Osteoblast (primary cell): ENCODE measurements at places on chromosomes 1 and 21.

DNA sequence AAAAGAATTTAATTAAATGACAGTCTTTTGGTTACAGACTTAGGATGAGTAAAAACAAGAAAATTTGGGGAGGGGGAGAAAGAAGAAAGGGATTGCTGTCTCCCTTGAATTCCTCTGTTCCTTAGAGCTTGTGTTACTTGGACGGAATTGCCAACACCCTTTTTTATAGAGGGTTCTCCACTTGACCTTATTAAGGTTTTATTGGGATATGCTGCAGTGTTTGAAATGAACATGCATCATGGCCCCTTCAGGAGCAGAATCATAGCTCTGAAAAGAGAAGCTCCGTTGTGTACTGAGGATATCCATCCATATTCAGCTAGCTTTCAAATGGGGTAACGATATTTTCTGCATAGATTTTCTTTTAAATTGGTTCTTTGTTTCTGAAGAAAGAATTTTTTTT, 48.2 kb upstream of the DNASE2B start:
- DNase-seq: no peak

DNA sequence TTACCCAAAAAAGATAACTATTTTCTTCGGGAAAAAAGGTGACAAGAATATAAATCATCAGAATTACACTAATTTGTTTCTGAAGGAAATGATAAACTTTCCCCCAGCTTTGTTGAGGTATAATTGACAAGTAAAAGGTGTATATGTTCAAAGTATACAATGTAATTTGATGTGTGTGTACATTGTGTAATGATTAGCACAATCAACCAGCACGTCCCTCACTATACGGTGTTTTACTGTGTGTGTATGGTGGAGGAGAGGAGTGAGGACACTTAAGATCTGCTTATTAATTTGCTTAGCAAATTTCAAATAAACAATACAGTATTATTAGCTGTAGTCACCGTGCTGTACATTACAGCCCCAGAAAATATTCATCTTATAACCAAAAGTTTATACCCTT, 77.7 kb downstream of the CAMTA1 start:
- DNase-seq: no peak

DNA sequence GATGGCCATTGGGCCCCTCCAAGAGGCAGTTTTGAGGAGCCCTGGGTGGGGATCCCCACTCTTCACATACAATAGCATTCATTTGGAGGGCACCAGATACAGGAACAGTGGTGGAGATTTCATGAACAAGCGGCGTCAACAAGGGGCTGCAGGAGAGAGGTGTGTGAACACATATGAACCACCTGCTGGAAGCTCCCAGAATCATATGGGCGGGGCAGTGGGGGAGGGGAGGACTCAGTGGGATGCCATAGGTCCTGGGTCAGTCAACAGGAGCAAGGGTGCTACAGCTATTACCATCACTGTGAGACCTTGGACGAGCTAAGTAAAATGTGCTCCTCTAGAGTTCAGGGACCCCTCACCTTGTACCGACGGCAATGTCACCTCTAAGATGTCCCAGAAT, 100.4 kb upstream of the IRF2BP2 start:
- DNase-seq: no peak

DNA sequence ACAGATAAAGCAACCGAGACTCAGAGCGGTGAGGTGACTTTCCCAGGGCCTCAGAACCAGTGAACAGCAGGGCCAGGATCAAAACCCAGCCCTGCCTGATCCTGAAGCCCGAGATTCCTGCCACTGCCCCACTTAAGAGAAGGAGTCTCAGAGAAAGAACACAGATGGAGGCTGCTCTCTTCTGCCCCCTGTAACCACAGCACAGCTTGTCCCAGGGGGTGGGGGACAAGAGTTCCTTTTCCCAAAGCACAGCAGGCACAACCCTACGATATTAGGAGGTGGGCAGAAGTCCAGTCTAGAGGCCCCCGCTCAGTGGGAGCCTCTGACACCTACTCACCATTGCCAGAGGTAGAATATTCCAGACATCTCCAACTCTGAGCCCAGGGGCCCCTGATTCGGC, 24.0 kb upstream of the VWA5B1 start:
- DNase-seq: no peak

DNA sequence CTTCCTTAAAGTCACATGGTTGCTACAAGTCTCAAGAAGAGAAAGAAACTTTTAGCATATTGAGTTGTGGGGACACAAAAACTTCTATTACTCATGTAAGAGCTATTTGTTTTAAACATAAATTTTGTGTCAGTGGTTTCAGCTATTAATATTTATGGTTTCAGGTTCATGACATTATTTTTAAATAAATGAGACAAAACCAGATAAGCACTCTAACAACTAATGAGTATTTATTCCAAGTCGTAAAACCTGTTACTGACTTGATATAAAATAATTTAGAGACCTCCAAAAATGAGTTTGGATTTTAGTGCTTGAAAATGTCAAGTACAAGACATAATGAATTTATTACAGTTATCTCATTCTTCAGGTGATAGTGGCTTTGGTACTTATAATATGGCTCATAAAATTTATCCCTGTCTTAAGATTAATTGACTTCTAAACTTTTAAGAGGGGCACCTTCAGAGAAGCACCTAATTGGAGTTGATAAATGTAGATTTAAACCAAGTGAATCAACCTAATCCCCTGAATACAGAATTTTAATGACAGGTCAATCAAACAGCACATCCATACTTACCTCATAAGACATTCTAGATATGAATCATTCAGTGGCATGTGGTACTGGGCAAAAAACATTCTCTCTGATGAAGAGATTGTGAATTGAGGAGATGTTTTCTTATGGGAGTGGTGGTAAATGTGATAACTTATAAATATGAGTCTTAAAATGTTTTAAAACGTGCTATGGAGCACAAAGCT, 167.7 kb upstream of the PTGFR start:
- DNase-seq: no peak
